ENCODE measurements at places on chromosomes 7 and 10. TPM values are rescaled to one million over a fixed set of nuclear protein-coding genes. Genes with fewer than 3 reads are reported as not detected.

The CHN2 gene
- total RNA-seq = 22.5 TPM

- DNase-seq = no peak
- no peaks in the 10 kb centered on the region for H3K27me3 ChIP-seq
- no peaks in the 10 kb centered on the region for H3K4me1 ChIP-seq
- no peak overlapping the region for H3K4me3 ChIP-seq
- no peaks in the 10 kb centered on the region for H3K36me3 ChIP-seq
Observed at GRCh38 chr7:92797693-92798092, 38.7 kb downstream of the CDK6 start.

GRCh38 chr10:129761981-129762956, 201.8 kb downstream of the EBF3 start:
- no peak overlapping the region for H3K4me3 ChIP-seq
- H3K27ac ChIP-seq = no peak overlapping the region

DNA sequence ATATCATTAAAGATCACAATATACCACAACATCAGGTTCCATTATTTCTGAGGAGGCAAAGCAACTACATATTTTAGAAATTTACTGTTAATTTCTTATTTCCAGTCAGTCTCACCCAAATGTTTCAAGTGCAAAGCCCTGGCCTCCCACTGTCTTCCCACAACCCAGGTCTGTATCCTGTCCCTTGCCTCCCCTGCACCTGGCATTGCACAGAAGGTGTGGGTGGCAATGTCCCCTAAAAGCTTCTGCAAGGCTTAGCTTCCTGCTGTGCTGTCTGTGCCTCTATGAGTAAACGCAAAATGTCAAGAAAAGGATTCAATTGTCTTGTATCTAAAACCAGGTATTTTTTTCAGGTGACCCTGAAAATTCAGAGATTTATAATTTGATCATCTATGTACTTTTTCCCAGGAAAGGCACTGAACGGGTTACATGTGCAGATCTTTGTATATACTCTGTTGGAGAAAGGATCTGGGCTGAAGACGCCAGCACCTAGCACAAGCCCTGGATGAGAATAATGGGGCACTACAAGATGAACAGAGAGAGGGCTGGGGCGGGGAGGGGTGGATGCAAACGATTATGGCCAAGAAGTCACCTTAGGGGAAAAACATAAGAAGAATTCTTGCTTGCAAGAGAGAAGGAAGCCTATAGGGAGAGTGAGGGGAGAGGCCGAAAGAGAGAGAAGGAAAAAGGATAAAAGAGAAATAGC, 3.1 kb upstream of the ANTXRL start:
- peak overlapping the region; percentile 72 for H3K4me3 ChIP-seq
- H3K36me3 ChIP-seq = no peaks in the 10 kb centered on the region
- DNase-seq = peak; percentile 41
- no peak overlapping the region for H3K27ac ChIP-seq
- H3K27me3 ChIP-seq = peaks cover 5% of the 10 kb centered on the region
- H3K4me1 ChIP-seq = peaks cover 5% of the 10 kb centered on the region

The ADAM12 gene
- 3.3 TPM for total RNA-seq

Data from kidney (tissue), 22 donors.